ENCODE measurements at places on chromosomes 1 and 21.

- DNase-seq: no peak
Measured at GRCh38 chr1:19083081-19083480, 126.6 kb upstream of the IFFO2 start.

- DNase-seq: no peak
Measured at GRCh38 chr1:71044833-71045232, 2.8 kb downstream of the PTGER3 start.

DNA sequence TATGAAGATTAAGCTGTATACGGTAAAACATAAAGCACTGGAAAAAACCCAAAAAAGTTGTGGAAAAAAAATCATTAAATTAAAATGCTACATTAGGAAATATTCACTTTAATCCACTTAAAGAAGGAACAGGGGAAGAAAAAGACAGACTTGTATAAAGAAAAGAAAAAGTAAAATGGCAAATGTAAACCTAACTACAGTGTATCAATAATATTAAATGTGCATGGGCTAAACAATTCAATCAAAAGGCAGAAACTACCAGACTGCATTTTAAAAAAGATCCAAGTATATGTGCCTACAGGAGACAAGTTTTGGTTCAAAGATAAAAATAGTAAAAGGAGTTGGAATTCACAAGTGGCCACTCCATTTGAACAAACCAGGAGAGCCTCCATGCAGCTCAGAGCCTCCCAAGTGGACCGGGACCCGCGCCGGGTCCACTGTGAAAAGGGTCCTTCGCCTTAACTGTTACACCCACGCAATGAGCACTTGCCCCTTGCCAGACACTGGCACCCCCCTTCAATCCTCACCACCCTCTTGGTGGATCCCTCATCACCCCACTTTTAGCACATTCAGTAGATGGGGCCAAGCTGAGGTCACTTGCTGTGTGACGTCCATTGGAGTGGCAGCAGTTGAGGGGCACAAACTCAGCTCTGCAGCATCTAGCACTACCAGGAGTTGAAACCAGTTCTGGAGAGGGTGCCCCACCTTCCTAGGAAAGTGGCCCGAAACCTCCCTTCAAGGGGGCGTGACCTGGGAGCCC is 898 bp downstream of the C1orf174 start:
- no peak for DNase-seq

- no peak for DNase-seq
Measured at GRCh38 chr1:112798292-112798691, 83.2 kb upstream of the PPM1J start.

DNA sequence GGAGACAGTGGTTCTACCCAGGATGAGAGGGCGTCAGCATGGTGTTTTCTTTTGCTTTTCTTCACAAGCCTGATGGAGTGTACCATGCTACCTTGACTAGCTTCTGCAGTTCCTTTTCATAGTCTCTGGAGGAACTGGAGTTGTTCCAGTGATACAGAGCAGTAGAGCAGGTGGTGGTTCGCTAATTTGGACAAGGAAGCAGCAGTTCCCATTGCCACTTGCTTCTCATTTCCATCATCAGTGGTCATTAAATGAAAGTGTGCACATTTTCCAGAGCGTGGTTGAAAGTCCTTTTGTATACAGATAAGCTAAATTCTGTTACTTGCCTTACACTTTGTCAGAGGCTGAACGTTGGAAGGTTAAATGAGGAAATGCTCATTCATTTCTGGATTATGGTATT is 182.3 kb downstream of the C1orf21 start:
- DNase-seq: no peak

- no peak for DNase-seq
Measured at GRCh38 chr1:60739729-60740128, 342.6 kb upstream of the NFIA start.

GRCh38 chr1:226985839-226986463 is 45.9 kb downstream of the COQ8A start:
- no peak for DNase-seq

DNA sequence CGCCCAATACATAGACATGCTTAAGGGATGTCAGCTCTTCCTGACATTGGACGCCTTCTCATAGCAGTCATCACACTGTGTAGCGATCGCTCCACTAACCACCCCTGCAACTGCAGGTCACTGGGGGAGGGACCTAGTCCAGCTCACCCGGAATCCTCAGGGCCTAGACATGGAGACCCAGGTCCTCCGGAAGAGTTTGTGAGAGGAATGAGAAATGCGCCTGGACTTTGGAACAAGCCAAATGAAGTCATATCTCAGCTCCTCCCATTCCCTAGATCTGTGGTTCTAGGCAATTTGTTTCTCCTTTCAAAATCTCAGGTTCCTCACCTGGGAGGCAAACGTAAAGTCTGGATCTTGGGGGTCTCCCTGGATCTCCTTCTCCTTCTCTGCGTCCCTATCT is 253.3 kb downstream of the KAZN start:
- no peak for DNase-seq

DNA sequence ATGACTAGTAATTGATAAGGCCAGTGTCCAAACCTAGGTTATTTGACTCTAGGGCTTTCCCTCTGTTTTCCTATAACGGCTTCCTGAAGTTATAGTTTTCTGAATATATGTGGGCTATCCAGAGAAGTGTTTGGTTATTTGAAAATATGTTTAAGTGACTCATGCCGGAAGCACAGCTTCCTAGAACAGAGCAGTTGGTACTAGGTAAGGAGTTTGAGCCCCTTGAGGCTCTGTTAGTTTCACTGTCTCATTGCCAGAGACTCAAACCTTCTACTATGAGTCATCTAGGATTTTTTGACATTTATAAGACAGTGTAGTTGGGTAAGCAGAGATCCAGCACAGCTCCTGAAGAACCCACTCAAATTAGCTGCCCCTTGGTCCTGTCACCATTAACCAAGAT is 27.1 kb upstream of the LEPR start:
- peak; percentile 21 for DNase-seq

GRCh38 chr1:31318146-31318545 is 21.3 kb downstream of the ZCCHC17 start:
- no peak for DNase-seq

DNA sequence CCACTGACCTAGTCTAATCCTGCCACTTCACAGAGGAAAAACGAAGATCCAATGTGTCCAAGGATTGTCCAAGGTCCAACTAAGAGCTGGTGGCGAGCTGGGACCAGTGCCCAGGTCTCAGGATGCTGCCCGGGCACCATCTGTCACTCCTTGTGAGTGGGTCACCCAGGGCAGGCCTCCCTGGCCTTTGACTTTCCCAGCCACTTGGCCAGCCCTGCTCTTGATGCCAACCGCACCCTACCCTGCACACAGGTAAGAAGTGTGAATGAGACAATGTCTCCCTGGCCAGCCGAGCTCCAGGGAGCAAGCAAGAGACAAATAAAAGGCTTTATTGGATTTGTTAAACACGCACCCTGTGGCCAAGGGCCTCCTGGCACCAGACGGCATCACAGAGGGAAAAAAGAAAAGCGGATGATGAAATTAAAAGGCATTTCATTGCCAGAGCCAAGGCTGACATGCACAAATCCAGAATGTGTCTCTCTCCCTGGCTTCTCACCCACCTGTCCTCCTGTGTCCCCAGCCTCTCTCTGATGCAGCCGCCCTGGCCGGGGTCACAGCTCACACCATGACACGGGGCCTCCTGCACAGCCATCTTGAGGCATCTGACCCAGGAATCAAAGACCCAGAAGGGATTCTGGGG is 72.8 kb downstream of the CAMK2N1 start:
- no peak for DNase-seq

DNA sequence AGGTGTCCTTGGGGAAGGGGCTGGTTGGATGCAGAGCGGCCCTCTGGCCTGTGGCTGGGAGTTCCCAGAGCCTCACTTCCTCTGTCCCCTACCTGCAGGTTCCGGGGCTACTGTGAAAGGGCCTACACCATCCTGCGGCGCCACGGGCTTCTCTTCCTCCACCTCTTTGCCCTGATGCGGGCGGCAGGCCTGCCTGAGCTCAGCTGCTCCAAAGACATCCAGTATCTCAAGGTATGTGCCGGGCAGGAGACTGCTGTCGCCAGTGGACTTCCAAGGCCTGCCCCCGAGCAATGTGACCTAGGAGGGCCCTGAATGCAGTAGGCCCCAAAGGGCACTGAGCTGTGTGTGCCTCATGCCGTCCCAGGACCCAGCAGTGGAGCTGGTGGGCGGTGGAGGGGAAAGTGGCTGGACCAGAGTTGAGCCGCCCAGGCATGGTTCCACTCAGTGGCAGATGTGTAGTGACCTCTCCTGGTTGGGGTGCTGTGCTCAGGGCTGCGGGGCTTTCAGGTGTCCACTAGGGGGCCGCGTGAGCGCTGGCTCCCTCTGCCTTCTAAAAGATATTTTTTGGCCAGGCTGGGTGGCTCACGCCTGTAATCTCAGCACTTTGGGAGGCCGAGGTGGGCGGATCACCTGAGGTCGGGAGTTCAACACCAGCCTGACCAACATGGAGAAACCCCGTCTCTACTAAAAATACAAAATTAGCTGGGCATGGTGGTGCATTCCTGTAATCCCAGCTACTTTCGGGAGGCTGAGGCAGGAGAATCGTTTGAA is 73.4 kb downstream of the PIK3CD start:
- peak; percentile 82 for DNase-seq

DNA sequence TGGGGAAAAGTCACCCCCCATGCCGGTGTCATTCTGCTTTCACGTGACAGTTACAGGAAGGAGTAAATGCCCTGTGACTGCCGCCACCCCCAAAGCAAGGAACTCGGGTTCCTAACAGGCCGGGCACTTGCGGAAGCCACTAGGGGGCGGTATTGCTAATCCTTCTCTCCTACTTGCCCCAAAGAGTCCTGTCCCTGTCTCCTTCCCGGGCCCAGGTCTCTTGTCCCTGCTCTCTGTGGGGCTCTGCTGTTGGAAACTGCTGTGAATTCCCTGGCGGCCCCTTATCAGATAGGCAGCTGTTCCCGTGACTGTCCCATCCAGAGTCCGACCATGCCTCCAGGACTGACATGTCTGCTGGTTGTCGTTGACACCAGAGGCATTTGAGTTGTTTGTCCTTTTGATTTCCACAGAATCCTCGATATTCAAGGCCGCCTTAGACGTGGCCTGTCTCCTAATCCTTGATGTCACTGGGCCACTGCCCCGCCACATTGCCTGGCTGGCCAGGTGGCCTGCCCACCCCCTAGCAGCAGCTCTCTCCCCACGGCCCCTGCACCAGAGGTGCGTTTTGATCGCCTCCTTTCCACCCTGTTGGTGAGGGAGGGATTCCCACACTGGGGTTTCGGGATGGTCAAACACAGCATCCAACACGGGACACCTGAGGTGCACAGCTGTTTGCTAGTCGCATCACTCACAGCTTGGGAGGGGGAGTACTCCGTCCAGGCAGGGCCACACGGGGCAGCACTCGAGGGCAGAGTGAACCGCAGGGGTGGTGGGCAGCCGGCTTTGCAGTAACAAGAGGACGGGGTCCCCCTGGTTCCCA is 37.3 kb downstream of the CHAF1B start:
- DNase-seq: peak; percentile 62

DNA sequence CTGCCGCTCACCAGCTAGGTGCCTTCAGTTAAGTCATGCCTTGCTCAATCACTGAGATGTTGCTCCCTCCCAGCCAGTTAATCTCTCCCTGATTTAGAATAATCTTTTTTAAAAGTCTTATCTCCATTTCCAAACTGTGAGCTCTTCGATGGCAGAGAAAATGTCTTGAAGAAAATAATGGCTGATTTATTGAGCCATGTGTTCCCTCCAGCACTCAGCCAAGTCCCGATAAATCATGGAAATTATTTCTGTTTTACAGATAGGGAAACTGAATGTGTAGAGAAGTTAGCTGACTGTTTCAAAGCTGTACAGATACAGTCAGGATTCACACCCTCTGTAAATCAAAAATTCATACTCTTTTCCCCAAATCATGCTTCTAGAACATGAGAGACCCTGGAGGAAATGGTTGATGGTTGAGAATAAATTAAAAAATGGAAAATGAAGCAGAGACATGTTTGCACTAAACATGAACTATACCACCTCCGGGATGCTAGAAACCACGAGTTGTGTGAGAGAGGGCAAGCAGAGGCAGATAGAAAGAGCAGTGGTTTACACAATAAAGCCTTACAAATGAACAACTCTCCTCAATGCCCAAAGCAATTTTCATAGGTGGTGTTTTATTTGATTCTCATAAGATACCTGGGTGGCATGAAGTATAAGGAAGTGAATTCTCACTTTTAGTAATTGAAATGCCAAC is 376.4 kb downstream of the PLPP3 start:
- DNase-seq: no peak

GRCh38 chr21:39625211-39625895 is 12.6 kb downstream of the B3GALT5 start:
- no peak for DNase-seq

- no peak for DNase-seq
Measured at GRCh38 chr1:157646144-157646543, 48.3 kb upstream of the FCRL4 start.

DNA sequence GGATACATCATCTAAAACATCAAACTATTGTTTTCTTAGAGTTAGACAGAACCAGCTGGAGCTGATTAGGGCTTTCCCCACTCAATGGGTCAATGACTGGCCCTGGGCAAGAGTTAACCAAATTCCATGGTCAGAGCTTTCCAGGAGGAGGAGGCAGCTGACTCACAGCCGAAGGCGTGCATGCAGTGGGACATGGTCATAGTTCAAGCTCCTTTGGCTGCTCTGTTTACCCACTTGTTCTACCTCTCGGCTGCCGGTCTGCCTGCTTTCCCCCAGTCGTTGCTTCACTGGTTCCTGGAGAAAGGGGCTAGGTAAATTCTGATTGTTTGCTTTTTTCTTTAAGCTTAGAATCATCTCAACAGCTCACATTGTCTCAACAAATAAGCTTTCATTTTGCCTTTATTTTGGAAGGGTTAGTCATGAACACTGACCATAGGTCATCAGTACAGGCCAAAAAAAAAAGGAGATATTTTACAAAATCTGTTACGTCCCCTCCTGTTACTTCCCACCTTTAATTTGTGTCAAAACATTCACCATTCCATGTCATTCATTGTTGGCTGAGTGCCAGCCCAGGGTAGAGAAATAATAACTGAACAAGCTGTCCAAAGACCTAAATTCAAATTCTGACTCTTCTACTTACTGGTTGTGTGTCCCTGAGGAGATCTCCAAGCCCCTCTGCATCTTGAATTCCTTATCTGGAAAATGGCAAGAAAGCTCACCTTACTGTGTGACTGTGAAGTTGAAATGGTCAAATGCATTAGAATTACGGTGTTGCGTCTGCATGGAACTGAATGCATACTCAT is 12.0 kb downstream of the MAB21L3 start:
- no peak for DNase-seq

DNA sequence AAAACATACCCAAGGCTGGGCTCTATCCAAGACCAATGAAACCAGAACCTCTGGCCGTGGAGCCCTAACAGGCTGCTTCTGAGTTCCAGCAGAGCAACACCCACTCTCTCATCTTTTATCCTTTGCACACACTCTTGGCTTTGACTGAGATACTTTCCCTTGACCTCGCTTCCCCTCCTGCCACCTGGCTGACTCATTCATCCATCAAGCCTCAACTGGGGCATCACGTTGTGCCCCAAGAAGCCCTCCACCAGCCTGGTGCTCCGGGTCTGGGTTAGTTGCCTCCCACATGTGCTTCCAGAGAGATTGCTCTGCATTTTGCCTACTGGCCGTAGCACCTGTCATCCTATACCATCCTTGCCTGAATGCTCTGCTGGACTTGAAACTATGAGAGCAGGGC is 34.5 kb upstream of the SERBP1 start:
- no peak for DNase-seq

GRCh38 chr1:30001011-30001731 is 722.2 kb downstream of the MATN1 start:
- no peak for DNase-seq

Data from activated CD4-positive, alpha-beta T cell treated with anti-CD3 and anti-CD28 coated beads for 48 hours (primary cell).